Activated CD4-positive, alpha-beta T cell treated with anti-CD3 and anti-CD28 coated beads, Interleukin-2, amount 50 U/mL, for 1 hour (primary cell): ENCODE measurements at places on chromosomes 12 and 14.

GRCh38 chr12:67716817-67717216, 68.3 kb downstream of the DYRK2 start:
- DNase-seq, result no peak

DNA sequence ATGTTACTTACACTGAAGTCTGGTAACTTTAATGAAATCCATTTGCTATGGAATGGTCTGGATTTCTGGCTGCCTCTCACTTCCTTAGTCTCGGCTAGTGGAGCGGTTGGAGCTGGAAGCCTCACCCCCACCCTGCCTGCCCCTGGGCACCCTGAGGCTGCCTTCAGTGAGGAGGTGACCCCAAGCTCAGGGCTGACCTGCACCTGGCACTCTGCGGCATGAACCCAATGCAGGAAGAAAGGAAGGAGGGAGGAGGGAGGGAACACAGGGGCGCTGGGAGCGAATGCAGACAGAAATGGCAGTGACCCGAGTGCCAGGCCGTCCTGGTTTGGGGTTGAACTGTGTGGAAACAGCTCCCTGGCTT, 353.1 kb downstream of the TMEM121 start:
- no peak for DNase-seq

GRCh38 chr12:18658179-18658578, 79.6 kb downstream of the PLCZ1 start:
- no peak for DNase-seq

DNA sequence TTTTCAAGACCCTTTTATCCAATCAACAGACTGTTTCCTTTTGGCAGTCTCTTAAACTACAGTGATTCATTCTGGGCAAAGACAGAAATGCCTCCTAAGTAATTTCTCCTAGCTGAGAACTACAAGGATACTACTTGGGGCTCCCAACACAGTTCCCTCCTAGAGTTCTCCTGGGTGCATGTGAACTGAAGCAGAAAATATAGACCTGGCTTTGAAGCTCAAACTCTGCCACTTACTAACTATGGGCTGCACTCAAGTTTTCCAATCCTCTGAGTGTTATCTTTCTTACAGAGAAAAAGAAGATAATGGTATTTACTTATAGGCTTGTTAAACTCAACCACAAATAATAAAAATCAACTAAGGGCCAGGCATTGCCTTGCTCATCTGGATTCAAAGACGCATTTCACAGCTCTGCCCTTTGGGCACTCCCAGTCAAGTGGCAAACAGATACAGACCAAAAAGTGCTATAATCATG, 97.6 kb downstream of the EFCAB11 start:
- no peak for DNase-seq

- DNase-seq, result peak; percentile 49
Measured at GRCh38 chr12:122336015-122336946, 70.0 kb upstream of the VPS33A start.

GRCh38 chr12:27588776-27589175, 64.8 kb downstream of the PPFIBP1 start:
- no peak for DNase-seq

DNA sequence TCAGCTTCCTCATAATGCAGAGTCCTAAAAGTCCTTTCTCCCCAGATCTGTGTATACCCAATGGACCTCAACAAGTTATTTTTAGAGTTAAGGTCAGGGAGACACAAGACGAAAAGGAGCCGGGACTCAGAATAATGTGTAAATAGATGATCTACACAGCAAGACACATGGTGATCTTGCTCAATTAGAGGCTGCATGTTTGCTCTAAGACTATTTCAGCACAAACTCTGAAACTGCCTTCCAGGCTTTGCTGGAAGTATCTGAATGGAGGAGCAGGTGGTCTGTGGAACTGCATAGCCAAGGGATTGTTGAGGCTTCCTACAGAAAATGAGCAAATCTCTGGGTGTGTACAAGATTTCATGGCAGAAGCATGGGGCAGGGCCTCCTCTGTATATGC, 80.8 kb downstream of the CRACR2A start:
- DNase-seq, result no peak

GRCh38 chr12:128817111-128818015, 6.4 kb downstream of the SLC15A4 start:
- no peak for DNase-seq

- no peak for DNase-seq
Measured at GRCh38 chr12:50580436-50580835, 75.7 kb downstream of the DIP2B start.

DNA sequence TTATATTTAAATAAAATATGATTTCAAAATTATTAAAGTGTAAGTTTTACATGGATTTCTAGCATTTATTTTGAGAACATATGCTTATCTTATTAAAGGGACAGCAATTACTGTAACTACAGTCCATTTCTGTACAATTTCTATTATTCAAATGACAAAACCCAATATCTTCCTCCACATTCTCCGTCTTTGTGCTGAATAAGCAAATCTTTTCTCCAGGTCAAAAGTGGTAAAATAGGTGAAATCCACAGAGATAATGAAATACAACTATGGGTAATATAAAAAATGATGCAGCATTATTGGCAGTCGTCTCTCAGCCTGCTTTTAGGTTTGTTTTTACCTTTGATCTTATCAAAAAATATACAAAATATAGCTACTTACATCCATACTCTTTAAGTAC, 79.4 kb upstream of the OTX2 start:
- DNase-seq, result no peak

GRCh38 chr14:36408388-36408787, 88.0 kb upstream of the MBIP start:
- no peak for DNase-seq

DNA sequence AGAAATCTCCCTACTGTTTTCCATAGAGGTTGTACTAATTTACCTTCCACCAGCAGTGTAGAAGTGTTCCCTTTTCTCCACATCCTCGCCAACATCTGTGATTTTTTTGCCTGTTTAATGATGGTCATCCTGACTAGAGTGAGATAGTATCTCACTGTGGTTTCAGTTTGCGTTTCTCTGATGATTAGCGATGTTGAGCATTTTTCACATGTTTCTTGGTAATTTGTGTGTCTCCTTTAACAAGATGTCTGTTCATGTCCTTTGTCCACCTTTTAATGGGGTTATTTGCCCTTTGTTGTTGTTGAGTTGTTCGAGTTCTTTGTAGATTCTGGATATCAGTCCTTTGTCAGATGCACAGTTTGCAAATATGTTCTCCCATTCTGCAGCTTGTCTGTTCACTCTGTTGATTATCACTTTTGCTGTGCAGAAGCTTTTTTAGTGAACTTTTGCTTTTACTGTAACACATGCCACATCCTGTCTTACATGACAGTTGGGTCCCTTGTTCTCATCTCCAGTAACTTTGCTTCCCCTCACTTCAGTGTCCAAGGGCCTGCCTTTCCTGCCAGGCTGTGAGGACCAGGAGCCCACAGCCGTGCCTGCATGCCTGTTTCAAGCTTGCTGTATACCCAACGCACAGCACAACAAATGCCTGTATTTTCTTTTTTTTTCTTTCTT, 64.9 kb downstream of the SPRING1 start:
- DNase-seq, result no peak

DNA sequence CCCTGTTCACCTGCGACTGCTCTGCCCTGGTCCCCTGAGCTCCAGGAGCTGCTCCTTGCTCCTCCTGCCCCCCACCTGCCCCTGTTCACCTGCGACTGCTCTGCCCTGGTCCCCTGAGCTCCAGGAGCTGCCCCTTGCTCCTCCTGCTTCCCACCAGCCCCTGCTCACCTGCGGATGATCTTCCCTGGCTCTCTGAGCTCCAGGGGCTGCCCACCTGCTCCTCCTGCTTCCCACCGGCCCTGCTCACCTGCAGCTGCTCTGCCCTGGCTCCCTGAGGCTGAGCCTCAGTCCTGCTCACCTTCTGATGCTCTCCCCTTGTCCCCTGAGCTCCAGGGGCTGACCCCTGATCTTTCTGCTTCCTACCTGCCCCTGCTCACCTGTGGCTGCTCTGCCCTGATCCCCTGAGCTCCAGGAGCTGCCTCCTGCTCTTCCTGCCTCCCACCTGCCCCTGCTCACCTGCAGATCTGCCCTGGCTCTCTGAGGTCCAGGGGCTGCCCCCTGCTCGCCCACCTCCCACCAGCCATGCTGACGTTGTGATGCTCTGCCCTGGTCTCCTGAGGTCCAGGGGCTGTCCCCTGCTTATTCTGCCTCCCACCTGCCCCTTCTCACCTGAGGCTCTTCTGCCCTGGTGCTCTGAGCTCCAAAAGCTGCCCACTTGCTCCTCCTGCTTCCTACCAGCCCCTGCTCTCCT, 219.2 kb downstream of the TMEM121 start:
- no peak for DNase-seq

DNA sequence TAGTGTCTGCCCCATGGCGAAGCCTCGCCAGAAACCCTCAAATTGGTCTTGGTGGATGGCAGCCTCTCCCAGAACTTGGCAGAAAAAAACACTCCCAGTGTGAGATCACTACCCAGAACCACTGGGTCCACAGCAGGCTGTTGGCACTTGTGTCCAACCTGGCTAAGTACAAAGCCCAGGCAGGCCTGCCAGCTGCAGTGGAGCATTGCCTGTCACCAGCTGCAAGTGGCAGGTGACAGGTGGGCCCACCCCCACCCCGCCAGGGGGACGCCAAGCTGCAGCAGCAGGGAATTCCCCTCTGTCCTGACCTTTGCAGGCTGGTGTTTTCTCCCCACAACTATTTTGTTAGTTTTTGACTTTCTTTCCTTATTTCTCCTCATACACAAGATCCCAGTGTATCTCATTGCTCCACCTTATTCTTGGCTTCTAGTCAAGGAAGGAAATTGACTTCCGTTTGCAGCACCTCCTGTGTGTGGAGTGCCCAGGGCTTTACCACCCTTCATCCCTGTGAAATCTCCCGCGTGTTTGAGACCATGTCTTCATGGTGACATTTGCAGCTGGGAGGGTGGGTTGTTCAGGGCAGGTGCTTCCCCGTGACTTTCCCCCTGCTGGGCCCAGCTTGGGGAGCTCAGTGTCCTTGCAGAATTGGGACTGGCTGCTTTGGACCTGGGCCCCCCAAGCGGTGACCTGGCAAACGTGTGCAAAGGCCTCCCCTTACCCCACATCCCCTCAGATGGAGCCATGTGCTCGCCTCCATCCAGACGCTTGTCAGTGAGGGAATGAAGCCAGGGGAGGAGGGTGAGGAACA, 73.8 kb upstream of the RIN3 start:
- DNase-seq, result no peak

GRCh38 chr14:73258845-73259611, 21.7 kb downstream of the PAPLN start:
- no peak for DNase-seq

DNA sequence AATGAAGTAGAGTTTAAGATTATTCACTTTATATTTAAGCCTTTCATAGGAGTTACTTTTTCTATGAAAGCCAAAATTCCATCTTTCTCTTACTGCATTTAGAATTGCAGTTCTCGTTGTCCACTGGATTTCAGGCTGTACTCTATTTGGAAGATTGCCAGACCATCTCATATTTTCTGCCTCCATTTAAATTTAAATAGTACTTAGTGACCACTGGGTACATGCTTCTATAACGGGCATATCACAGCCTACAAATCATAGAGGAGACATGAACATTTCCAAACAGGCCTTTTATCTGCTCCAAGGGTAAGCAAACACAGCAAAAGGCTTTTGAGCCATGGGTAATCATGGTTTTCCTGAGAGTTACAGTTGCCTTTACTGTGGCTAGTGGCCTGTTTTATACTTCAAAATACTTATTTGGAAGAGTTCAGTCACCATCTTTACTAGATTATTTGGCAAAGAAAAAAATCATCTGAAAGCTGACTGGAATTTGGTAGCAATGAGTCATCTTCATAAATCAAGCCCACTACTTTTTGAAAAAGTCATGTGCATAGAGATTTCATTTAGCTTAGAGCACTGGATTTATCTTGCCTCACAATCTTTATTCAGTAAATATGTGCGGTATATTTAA, 15.7 kb downstream of the ANO6 start:
- no peak for DNase-seq

DNA sequence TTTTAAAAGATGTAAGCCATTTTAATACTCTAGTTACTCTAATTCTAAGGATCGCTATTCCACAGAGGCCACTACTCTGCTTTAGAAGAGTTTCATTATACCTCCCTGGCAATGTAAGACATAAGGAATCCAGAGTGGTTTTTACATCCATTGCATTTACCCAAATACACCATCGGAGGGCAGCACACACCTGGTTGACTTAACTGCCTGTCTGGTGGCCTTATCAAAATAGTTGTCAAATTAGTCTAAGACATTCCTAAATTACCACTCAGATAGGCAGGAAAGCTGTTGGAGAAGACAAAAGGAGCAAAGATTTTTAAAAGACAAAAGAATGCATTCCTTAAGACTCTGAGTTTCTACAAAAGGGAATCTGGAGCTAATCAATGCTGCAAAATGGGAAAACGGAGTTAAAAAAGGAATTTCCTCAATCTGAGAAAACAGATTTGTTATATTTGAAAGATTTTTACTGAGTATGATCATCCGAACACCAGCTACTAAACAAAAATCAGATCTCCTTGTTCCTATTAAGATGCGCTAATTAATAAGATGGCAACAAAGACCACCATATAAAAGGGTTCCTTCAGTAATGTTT, 33.8 kb upstream of the FGD4 start:
- peak; percentile 21 for DNase-seq

DNA sequence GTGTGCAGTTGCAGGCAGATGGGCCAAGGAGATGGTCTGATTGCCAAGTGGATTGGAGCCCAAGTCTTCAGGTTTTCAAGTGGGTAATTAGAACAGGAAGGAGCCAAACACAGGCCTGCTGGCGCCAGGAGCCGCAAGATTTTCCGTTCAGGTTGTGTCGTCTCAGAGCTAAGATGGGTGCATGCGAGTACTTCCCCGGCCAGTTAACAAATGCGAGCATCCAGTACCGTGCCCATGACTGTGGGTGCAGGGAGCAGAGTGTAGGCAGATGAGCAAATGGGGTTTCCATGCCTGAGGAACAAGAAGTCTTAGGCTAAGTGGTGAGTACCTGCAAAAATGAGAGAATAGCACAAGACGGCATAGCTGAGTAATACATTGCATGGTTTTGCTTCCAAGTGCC, 90.5 kb downstream of the CHST11 start:
- DNase-seq, result no peak

DNA sequence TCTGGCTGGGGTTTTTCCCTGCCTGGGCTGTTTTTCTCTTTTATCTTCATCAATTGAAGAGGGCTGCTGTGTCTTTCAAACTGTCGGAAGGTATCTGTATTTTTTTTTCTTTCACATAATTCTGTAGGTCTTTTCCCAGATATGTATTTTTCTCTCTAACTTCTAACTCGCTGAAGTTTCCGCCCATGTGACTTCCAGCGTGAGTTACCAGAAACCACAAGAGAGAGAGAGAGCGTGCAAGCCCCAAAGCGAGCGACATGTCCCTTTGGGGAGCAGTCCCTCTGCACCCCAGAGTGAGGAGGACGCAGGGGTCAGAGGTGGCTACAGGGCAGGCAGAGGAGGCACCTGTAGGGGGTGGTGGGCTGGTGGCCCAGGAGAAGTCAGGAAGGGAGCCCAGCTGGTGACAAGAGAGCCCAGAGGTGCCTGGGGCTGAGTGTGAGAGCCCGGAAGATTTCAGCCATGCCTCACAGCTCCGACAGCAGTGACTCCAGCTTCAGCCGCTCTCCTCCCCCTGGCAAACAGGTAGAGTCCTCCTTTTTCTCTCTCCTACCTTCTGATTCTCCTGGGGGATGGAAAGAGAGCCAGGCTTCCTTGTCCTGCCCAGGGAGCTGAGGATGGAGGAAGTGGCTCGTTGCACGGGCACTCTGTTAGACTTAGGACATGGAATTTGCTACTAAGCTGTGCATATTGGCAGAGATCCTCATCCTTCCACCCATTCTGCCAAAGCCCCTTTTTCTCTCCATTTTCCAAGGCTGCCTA, at the start of gene BATF:
Gene BATF (plus strand): TSS at position 246 of the 759 bp plus-strand sequence. CDS start 214 bp downstream, at position 460.
- peak; percentile 66 for DNase-seq
